ENCODE measurements at places on chromosomes 3 and 15.

- no peak for DNase-seq
These were observed 286.7 kb downstream of the SHOX2 start for GRCh38 chr3:157819270-157820156.

DNA sequence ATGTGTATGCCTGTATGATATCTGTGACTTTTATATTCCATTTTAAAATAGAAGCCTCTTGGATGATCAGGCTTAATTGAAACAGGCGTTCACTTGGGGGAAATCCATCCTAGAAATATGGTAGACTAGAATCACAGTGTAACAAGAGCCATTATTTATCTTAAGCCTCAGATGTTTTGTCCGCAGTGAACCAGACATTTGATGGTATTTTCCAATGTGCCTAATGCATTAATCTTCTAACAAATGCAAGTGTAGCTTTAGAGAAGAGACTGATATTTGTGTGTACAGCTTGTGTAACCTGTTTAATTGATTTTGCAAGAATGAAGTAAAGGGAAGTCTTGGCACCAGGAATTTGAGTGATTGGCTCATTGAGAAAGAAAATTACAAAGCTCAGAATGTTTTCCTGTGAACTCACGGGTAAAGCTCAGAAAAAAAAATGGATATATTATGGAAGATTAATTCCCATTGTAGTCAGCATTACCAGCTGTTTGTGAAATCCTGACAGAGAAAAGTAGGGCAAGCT lies 155.7 kb downstream of the SV2B start:
- DNase-seq = no peak

- no peak for DNase-seq
These were observed 353.9 kb upstream of the RARB start for GRCh38 chr3:25074149-25074548.

- no peak for DNase-seq
These were observed 74.6 kb upstream of the SPATA12 start for GRCh38 chr3:56985878-56986277.

- no peak for DNase-seq
These were observed 51.8 kb downstream of the GRAMD1C start for GRCh38 chr3:113890256-113890900.

- DNase-seq = no peak
These were observed 44.4 kb upstream of the RASA2 start for GRCh38 chr3:141442446-141442845.

DNA sequence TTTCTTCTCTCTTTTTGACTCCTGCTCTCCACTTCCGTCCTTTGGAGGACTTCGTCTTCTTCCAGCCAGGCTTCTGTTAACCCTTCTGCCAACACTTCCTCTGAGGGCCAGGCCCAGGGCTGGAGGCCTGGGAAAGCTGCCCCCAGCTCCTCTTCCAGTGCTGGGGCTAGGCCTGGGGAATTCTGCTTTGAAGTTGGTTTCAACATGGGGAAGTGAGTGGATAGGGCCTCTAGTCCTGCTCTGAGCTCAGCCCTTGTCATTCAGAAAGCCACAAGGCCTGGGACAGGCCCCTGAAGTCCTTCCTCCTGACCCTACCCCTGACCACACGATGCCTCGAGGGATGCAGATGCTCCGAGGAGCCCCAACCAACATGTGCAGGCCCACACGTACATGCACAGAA lies 53.9 kb upstream of the HERC1 start:
- no peak for DNase-seq

DNA sequence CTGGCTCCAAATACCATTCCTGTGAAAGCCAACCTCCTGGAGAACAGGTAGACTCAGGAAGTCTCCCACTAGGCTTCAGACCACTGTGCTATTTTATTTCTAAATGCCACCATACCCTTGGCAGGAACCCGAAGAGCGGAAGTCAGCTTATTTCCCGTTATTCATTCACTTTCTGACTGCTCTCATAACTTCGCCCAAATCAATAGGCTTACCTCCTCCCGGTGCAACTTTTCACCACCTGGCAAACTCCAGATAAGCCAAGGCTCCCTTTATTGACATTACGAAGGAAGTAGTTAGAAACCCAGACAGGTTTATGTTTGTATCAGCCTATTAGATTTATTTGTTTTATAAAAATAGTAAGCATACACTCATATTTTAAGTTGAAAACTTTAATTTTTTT lies 3.3 kb upstream of the CCDC54 start:
- no peak for DNase-seq

- no peak for DNase-seq
These were observed 61.8 kb upstream of the UTS2B start for GRCh38 chr3:191391861-191392808.

GRCh38 chr3:67349551-67350174 lies 304.7 kb downstream of the SUCLG2 start:
- DNase-seq = no peak

- no peak for DNase-seq
These were observed 81.9 kb downstream of the CCK start for GRCh38 chr3:42183991-42184632.

GRCh38 chr15:73786538-73786937 lies 33.4 kb upstream of the INSYN1 start:
- DNase-seq = no peak

DNA sequence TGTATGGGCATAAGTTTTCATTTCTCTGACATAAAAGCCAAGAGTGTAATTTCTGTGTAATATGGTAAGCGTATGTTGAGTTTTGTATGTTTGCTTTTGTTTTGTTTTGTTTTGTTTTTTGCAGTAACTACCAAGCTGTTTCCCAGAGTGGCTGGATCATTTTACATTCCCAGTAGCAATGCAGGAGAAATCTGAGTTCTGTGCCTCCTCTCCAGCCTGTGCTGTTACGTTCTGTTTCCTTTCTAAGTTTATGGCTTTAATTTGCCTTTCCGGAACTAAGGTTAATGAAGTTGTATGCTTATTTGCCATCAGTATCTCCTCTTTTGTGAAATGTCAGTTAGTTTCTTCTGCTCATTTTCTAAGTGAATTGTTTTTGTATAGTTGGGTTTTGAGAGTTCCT lies 307.8 kb downstream of the GABRG3 start:
- no peak for DNase-seq

DNA sequence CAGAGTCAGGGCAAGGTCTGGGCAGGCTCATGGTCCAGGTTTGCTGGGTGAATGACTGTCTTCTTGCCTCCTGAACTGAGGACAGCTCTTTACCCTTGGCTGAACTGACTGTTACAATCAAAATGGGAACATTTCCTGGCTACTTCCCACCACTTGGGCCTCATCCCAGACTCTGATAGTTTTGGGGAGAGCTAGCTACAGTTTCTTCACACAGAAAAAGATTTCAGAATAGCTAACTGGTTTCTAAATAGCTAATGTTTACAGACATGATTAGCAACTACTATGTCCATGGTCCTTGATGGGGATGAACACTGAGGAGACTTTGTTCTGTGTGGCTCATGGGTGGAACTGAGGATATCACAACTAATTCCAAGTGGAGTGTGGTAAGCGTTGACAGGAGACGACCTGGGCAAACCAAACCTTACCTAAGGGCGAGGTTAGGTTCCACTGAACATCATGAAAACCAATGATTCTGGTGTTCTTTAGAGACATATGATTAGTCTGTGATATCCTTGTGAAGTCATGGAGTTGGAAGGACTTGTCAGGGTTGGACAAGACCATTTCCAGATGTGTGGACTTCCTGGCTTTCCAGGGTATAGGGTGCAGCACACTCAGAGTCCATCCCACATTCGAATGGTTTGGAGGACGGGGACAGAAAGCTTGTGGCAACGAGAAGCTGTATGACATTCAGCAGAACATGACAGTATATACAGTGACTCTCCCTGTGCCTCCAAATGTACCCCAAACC lies 7.3 kb downstream of the ALPK3 start:
- DNase-seq = no peak

- DNase-seq = no peak
These were observed 20.9 kb downstream of the GABRR3 start for GRCh38 chr3:98014268-98014585.

- no peak for DNase-seq
These were observed 486.0 kb upstream of the CFAP20DC start for GRCh38 chr3:59535791-59536221.

- DNase-seq = no peak
These were observed 46.6 kb downstream of the TP53BP1 start for GRCh38 chr15:43446344-43446743.

DNA sequence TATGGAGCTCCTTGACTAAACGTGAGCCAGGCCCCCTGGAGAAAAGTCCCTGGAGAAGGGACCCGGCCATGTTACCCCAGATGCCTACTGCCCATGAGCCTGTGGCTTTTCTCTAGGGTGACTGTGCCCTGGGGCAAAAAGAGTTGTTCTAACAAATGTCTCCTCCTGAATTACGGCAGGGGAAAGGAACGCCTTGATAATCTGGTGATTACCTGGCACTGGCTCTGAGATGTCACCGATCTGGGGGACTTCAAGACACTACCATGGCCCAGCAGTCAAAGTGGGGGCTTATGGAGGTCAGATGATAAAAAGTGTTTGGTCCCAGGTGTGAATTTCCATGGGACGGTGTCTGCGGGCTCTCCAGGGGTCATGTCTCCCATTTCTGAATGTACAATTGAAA lies 140.7 kb downstream of the KLF13 start:
- DNase-seq = peak; percentile 8

DNA sequence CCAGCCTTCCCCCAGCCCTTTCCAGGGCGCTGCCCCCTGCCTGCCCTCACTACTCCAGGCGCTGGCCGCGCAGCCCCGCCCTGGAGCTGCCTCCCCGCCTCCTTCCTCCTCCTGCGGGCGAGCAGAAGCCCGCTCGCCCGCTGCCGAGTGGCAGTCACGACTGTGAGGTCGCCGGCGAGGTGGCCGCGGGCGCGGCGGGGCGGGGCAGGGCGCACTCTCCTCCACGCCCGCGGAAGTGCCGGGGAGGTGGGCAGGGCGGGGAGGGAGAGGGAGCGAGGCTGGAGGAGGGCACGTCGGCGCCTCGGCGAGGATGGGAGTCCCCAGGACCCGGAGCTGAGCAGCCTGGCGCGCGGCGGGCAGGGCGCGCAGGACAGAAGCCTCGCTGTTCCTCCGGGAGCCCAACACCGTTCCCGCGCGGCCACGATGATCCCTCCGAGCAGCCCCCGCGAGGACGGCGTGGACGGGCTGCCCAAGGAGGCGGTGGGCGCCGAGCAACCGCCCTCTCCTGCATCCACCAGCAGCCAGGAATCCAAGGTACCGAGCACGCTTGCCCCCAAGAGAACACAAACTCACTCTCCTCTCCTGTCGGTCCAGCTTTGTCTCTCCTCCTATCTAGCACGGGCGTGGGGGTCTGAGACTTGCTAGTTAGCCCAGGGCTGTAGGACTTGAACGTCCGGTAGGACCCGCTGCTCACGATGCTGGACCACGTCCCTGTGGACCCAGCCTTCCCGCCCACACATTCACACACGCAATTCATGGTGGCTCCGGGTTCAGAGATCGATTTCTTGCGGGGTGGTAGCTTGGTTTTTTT lies at the start of gene STAC:
Gene STAC, plus strand, starts transcription at position 284 of the 811 bp plus-strand sequence. Its CDS starts 140 bp downstream, at position 424.
- no peak for DNase-seq

DNA sequence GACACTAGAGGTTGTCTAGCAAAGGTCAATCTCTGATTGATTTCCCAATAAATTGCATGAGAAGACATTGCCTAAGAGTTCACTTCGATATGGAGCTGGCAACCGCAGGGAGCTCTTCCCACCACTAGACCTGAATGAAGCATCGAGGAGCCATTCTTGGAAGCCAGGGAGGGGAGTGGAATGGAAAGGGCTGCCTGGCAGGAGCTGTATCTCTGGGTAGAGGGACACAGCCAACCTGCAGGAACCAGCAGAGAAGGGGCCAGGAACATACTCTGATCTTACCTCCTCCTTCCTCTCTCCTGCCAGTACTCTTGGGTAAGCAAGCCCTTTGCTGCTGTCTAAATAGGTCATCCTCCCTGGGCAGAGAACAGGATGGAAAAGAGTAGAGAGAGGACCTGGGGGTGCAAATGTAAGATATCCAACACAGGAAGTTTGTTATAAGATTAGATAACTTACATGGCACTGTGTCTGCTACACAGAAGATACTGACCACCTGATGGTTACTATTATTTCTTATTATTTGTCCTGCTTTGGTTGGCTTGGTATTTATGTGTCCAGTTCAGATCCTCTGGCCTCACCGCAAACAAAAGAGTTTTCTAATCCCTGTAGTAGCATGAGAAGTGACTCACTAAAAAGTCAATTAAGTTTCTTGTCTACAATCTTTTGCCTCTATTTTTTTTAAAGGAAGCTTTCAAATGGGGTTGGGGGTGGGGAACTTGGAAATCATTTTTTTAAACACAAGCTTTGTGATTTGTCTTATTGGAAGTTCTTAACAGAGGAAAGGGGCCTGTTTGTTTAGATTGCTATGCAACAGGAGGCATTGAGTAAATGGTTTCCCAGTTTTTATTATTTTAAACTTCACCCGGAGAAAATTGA lies 156.7 kb upstream of the TSC22D2 start:
- no peak for DNase-seq

- DNase-seq = no peak
These were observed 71.6 kb downstream of the FEM1B start for GRCh38 chr15:68349151-68349550.

- no peak for DNase-seq
These were observed 1615.8 kb downstream of the SI start for GRCh38 chr3:163462446-163462845.

GRCh38 chr3:4501927-4502326 lies 8.8 kb downstream of the ITPR1 start:
- DNase-seq = no peak

DNA sequence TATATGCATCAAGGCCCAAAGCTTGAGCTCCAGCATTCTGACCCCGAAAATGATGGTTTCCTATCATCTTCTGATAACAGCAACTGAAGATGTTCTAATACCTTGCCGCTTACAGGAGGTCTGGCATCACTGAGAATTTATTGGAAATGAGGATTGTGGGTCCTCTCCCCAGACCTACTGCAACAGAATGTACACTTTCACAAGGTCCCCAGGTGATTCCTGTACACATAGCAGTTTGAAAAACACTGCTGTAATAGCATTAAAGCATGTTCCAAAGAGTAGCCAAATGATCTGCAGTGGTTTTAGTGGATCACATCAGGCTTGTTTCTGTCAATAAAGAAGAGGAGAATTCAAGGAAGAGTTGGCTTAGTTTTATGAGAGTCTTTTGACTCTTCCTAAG lies 11.3 kb downstream of the TGFBR2 start:
- DNase-seq = no peak

- no peak for DNase-seq
These were observed 14.3 kb upstream of the HPS3 start for GRCh38 chr3:149115114-149115513.

GRCh38 chr15:74302821-74303359 lies 64.6 kb downstream of the CYP11A1 start:
- DNase-seq = no peak

- DNase-seq = no peak
These were observed 81.4 kb upstream of the CHD2 start for GRCh38 chr15:92818651-92819277.

DNA sequence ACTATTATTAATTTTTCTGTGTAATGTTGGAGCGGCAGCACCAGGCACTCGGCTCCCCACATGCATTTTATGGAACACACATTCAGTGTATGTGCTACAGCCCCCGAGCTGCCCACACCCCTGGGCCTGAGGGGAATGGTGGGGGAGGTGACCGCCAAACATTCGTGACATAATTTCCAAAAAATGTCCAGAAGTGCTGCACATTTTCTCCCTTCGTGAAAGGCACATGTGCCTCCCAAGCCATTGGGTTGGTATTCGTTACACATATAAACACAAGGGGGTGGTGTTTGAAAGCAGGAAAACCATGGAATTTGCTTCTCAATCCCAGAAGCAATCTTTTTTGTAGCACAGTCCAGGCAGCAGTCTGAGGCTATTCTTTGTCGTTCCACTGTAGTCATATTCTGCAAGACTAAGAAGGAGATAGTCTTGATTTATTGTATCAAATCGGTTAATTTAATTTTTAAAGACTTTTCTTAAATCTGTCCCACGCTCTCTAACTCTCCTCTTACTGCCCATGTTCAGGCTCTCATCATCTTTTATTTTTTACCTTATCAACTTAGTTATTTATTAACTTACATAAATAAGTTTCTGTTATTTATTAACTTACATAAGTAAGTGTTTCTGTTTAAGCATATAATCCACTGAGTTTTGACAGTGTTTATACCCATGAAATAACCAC lies 39.2 kb upstream of the POLR2M start:
- no peak for DNase-seq

Data from activated CD4-positive, CD25-positive, alpha-beta regulatory T cell treated with anti-CD3 and anti-CD28 coated beads, Interleukin-2, amount 50 U/mL, for 72 hours (primary cell).